Activated CD4-positive, alpha-beta T cell treated with anti-CD3 and anti-CD28 coated beads, Interleukin-2, amount 50 U/mL, for 1 hour (primary cell): ENCODE measurements at places on chromosomes 1 and 21.

DNA sequence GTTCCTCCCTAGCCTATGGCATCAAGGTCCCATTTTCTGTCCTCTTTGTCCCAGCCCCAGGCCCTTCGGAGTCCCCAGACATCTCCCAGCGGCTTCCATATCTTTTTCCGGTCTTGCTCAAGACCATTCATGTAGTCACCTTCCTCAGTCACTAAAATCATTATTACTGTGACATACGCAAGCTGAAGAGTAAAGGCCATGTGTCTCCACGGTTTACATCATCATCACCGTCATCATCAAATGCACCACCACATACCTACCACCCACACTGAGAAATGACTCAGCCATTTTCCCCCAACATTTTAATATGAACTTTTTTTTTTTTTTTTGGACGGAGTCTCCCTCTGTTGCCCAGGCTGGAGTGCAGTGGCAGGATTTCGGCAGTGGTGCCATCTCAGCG lies 43.4 kb downstream of the FHAD1 start:
- no peak for DNase-seq

DNA sequence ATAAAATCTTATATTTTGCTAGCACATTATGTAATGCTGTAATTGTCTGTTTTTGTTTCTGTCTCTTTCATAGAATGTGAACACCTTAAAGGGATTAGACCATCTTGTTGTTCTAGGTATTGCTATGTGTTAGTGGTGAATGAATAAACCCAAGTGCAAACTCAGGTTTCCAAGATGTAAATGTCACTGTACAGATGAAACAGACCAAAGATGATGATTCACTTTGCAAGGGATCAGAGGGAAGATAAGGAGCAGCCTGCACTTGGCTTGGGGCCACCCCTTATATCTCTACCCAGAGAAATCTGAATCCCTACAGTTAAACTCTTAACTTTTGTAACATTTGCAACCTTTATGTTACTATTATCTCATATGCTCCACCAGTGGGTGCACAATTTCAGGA lies 25.4 kb downstream of the UROD start:
- DNase-seq: no peak

DNA sequence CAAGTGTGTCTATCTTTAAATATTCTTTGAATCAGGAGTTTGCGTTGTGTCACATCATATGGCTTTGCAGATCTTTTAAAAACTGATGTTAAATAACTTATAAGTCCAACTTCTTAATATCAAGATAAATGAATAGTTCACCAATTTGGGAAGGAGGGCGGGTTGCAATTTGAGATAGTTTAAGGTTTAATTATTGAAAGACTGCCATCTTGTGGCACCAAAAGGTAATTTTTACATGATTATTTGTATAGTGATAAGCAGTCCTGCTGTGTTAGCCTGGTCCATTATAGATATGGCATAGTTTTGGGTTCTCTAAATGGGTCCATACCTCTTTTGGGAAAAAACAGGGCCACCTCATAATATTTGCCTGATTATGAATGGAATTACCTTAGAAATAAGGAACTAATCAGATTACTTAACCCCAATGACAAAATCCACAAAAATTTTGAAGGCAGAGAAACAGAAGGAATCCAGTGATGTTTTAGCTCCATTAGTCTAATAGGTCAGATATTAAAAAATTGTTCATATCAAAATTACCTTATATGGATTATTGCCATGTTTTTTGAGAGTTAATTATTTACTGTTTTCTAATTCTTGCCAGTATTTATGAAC lies 64.3 kb downstream of the PRKAA2 start:
- no peak for DNase-seq

DNA sequence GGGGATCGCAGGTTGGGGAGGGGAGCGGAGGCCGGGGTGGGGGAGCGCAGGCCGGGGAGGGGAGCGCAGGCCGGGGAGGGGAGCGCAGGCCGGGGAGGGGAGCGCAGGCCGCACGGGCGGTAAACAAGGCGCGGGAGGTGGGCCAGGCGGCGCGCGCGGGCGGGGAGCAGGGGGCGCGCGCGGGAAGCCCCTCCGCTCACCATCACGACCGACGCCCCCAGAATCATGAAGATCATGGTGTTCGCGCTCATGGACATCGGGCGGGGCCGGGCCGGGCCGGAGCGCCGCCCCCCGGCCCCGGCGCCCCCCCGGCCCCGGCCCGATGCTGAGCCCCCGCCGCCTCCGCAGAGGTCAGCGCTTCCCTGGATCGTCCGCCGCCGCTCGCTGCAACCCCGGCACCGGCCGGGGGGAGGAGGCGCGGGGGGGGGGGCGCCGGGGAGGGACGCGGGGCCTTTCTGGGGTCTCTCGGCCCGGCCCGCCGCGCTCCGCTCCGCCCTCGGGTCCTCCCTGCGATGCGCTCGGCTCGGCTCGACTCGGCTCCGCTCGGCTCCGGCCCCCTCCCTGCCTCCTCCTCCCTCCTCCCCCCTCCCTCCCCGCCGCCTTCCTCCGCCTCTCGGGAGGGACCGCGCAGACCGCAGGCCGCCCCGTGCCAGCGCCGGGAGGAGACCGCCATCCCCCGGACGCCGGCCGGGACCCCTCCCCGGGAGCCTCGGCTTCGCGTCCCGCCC lies at the start of gene TMEM240:
Gene TMEM240, minus strand, starts transcription at position 535 of the 728 bp plus-strand sequence. Its CDS starts 278 bp downstream, at position 257.
- peak; percentile 55 for DNase-seq

DNA sequence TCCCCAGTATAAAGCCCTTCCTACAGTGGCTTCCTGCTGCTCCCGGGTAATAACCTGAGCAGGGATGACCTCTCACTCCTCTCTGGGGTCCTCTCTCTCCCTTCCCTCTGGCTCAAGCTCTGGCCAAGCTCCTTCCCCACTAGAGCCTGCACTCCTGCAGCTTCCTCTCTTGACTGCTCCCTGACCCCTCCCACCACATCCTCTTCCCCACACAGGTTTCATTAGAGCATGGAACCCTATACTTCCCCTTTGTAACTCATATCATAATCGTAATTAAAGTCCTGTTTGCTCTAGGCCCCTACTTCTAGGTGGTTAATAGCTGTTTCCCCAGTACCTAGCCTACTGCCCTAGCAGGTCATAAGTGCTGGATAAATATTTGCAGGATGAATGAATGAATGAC lies 146.2 kb downstream of the C1orf21 start:
- DNase-seq: no peak

DNA sequence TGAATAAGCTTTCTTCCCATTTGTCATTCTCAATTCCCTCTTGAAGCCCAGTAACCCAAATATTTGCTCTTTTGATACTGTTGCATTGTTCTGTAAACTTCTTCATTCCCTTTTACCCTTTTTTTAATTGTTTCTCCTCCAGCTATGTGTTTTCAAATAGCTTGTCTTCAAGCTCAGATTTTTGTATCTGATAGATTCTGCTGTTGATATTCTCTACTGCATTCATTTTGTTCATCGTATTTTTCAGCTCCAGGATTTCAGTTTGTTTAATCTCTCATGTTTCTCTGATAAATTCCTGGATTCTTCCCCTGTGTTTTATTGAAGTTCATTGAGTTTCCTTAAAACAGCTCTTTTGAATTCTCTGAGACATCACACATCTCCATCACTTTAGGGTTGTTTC lies 51.8 kb downstream of the PKN2 start:
- no peak for DNase-seq
